A549 treated with GW870086 at 1 μM for 4 hours (cell line): ENCODE measurements at places on chromosomes 1 and 21. TPM values are rescaled to one million over a fixed set of nuclear protein-coding genes. Genes with fewer than 3 reads are reported as not detected.

The NBPF6 gene
- total RNA-seq, result 0.19 TPM in 1 of 5 replicates, not detected in the others

The SLC44A3 gene
- 1.3 to 2.2 TPM (median 1.7 TPM) in 5 replicates for total RNA-seq

The TMCO4 gene
- total RNA-seq, result 5.3 to 8.1 TPM (median 7.2 TPM) in 5 replicates

The KDF1 gene
- 0.08 to 0.40 TPM (median 0.09 TPM) in 5 replicates for total RNA-seq

The GJA5 gene
- total RNA-seq, result 0.05 to 0.09 TPM in 2 of 5 replicates, not detected in the others

The ATP8B2 gene
- total RNA-seq, result 27.9 to 41.8 TPM (median 36.3 TPM) in 5 replicates

The REN gene
- total RNA-seq, result 0.13 TPM in 1 of 5 replicates, not detected in the others

The MXRA8 gene
- total RNA-seq, result 0.11 to 0.62 TPM (median 0.56 TPM) in 4 of 5 replicates, not detected in the other

The CELA2A gene
- not detected in 5 replicates for total RNA-seq

The NADK gene
- total RNA-seq, result 27.9 to 40.6 TPM (median 35.7 TPM) in 5 replicates

The OLIG2 gene
- not detected in 5 replicates for total RNA-seq

The RAB42 gene
- total RNA-seq, result 2.7 to 4.0 TPM (median 3.2 TPM) in 5 replicates

The OPTC gene
- not detected in 5 replicates for total RNA-seq

The KRTAP8-1 gene
- total RNA-seq, result not detected in 5 replicates

The ARHGEF16 gene
- 4.8 to 5.8 TPM (median 5.0 TPM) in 5 replicates for total RNA-seq

The ALDH9A1 gene
- 38.4 to 42.4 TPM (median 41.4 TPM) in 5 replicates for total RNA-seq

The LCK gene
- 0.06 TPM in 1 of 5 replicates, not detected in the others for total RNA-seq

The AURKAIP1 gene
- 110 to 188 TPM (median 169 TPM) in 5 replicates for total RNA-seq

The SLC6A9 gene
- 12.2 to 17.9 TPM (median 15.7 TPM) in 5 replicates for total RNA-seq

The ZNF695 gene
- 2.3 to 3.3 TPM (median 2.9 TPM) in 5 replicates for total RNA-seq

The RNF223 gene
- total RNA-seq, result 0.14 to 0.42 TPM (median 0.31 TPM) in 5 replicates

The RGSL1 gene
- not detected in 5 replicates for total RNA-seq

The KCNJ10 gene
- total RNA-seq, result not detected in 5 replicates

The PLA2G2C gene
- not detected in 5 replicates for total RNA-seq

The TMPRSS15 gene
- not detected in 5 replicates for total RNA-seq

The ADCY10 gene
- 0.12 to 0.22 TPM in 2 of 5 replicates, not detected in the others for total RNA-seq

The HES2 gene
- total RNA-seq, result 3.3 to 7.2 TPM (median 6.0 TPM) in 5 replicates

The MR1 gene
- 6.2 to 7.9 TPM (median 6.8 TPM) in 5 replicates for total RNA-seq

The TRAPPC10 gene
- total RNA-seq, result 14.0 to 18.6 TPM (median 18.3 TPM) in 5 replicates

The SPRR5 gene
- total RNA-seq, result not detected in 5 replicates

The RBP7 gene
- 6.2 to 7.8 TPM (median 6.9 TPM) in 5 replicates for total RNA-seq

The BMP8B gene
- 4.4 to 5.5 TPM (median 5.0 TPM) in 5 replicates for total RNA-seq

The LMX1A gene
- total RNA-seq, result not detected in 5 replicates

The ERICH3 gene
- total RNA-seq, result not detected in 5 replicates

The C8B gene
- total RNA-seq, result not detected in 5 replicates

The RIMKLA gene
- total RNA-seq, result 0.27 to 1.0 TPM (median 0.76 TPM) in 5 replicates

The ADAMTS1 gene
- 0.07 to 0.27 TPM (median 0.10 TPM) in 5 replicates for total RNA-seq

The PLEKHG5 gene
- total RNA-seq, result 2.9 to 5.2 TPM (median 3.9 TPM) in 5 replicates

The TCHHL1 gene
- total RNA-seq, result 0.03 TPM in 1 of 5 replicates, not detected in the others

The MKNK1 gene
- total RNA-seq, result 16.8 to 19.7 TPM (median 18.6 TPM) in 5 replicates

The TSPAN2 gene
- total RNA-seq, result 0.54 to 1.6 TPM (median 0.89 TPM) in 5 replicates

The AUNIP gene
- total RNA-seq, result 6.7 to 7.9 TPM (median 7.5 TPM) in 5 replicates

The ACOT7 gene
- total RNA-seq, result 75.8 to 101 TPM (median 95.9 TPM) in 5 replicates

The RAB7B gene
- 1.2 to 1.6 TPM (median 1.2 TPM) in 5 replicates for total RNA-seq

The SEMA6C gene
- 0.91 to 2.9 TPM (median 1.8 TPM) in 5 replicates for total RNA-seq

The SIM2 gene
- total RNA-seq, result 5.3 to 8.6 TPM (median 7.0 TPM) in 5 replicates

The BTF3L4 gene
- 31.7 to 39.0 TPM (median 33.0 TPM) in 5 replicates for total RNA-seq

The GJB4 gene
- 0.11 to 0.22 TPM (median 0.17 TPM) in 4 of 5 replicates, not detected in the other for total RNA-seq

The CFAP126 gene
- total RNA-seq, result 0.21 to 0.61 TPM in 2 of 5 replicates, not detected in the others

The HMGB4 gene
- not detected in 5 replicates for total RNA-seq

The OLFML3 gene
- 3.4 to 5.4 TPM (median 4.0 TPM) in 5 replicates for total RNA-seq
